ENCODE measurements at places on chromosomes 16 and 17.

GRCh38 chr16:83051451-83051850, 424.7 kb downstream of the CDH13 start:
- DNase-seq: no peak

- no peak for DNase-seq
Observed at GRCh38 chr17:82936768-82937171, 96.9 kb upstream of the ZNF750 start.

DNA sequence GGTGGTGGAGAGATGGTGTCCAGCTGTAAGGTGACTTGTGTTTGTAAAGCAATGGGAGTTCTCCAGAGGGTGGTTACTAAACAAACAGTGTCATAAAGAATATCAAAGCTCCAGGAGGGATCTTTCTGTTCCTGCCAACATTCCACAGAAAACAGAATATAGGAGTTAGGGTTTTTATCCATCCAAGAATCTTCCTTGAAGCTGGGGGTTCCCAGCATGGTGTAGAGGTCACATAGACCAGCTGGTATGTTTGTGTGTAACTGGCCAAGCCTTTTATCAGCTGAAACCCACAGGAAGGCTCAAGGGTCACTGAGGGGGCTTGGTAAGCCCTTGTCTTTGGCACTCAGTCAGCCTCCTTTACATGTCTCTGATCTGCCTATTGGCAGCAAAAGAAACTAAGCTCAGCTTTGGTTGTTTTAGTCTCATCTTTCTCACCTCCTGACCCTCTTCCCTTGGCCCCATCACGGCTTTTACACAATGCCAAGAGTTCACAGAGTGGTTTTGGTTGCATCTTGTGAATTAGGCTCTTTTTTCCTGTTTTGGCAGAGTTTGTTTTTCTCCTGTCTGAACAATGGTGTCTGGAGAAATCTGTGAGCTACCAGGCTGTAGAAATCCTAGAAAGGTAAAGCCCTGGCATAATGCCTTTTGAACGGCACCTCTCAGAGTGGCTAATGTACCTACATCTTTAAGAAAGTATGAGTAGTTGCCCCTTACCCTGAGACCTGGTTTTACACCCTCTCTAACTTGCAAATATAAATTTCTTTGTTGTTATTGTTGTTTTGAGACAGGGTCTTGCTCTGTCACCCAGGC, 4.6 kb downstream of the CNTD1 start:
- DNase-seq: no peak

GRCh38 chr17:78325076-78325687, 34.7 kb downstream of the SOCS3 start:
- DNase-seq: peak; percentile 31

- no peak for DNase-seq
Observed at GRCh38 chr17:41741709-41742108, 7.3 kb upstream of the HAP1 start.

DNA sequence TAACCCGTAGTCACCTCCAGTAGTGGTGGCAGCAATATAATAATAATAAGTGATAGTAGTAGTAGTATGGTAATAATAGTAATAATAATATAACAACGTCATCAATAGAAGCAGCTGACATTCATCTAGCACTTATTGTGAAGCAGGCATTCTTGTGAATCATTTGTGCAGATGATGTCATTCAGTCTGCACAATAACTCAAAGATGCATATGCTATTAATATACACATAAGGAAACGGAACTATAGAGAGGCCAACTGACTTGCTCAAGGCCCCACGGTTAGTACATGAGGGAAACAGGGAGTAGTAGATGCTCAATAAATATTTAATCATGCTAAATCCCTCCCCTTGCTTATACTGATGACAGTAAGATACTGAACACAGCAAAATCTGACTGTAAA, 35.4 kb upstream of the GAN start:
- DNase-seq: no peak

All from amniotic stem cell (primary cell).